ENCODE measurements at places on chromosomes 16 and 17.

DNA sequence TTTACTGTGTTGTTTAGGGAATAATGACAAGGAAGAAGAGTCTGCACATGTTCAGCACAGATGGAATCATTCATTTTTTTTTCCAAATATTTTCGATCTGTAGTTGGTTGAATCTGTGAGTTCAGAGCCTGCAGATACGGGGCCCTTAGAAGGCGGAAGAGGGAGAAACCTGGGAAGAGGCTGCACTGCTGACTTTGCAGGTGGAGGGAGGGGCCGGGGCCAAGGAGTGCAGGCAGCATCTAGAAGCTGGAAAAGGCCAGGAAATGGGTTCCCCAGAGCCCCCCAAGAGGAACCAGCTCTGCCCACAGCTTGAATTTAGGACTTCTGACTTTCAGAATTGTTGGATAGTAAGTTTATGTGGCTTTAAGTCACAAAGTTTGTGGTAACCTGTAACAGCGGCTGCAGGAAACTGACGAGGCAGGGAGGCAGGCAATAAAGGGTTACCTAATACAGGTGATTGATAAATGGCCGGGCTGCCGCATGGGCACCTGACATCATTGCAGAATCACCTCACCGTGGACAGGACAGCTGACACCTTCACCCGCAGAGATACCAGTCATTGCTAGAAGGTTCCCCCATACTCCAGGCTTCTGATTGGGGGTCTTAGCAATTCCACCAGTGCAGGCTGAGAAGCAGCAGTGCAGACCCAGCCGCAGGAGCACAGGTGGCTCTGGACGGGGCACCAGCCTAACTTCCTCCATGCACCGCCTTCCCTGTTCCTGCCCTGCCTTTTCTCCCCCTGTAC, 181.3 kb downstream of the IRF8 start:
- DNase-seq, result no peak

GRCh38 chr17:39716879-39717536, 13.3 kb downstream of the MIEN1 start:
- DNase-seq, result no peak

DNA sequence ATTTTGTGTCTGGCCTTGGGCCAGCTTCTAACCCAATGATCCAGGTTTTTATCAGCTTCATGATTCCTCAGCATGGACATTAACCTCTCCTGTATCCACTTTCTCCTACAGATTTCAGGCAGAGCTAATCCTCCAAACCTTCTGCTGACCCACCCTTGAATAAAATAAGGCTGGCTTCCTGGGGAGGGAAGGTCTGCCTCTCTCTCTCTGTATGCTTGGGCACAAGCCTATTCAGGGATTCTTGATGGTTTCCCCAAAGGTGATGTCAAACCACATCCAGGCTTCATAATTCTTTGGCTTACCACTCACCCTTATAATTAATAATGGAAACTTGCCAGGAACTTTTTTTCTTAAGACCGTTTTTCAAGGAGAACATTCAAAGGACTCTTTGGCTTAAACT, 240.1 kb downstream of the UTP18 start:
- DNase-seq, result no peak

DNA sequence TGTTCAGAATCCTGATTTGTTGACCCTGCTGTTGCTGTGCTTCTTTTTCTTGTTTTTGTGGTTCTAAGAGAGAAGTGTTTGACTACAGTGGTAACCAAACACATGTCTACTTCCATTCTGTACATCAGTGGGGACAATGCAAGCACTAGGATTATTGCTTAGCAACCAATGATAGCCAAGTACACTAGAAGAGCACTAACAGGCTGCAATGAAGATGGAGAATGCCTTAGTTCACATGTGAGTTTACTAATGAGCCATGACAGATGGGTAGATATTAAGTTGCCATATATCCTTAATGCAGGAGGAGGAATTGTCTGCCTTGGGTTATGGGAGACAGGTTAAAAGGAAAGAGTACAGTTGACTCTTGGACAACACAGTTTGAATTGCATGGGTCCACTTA, 8.3 kb downstream of the EFCAB5 start:
- no peak for DNase-seq

DNA sequence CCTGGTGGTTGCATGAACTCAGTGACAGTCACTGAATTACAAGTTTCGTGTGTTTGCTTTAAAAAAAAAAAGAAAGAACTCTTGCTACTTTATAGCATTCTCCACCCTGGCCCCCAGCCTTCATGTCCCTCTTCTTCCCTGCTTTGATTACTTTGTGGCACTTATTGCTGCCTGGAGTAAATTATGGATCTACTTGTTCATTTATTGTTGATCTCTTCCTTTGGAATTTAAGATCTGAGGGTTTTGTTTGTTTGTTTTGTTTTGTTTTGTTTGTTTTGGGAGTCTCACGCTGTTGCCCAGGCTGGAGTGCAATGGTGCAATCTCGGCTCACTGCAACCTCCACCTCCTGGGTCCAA, 126.5 kb downstream of the ABCC6 start:
- DNase-seq, result no peak

Data from A549 (cell line).